Stimulated activated CD4-positive, alpha-beta T cell treated with anti-CD3 and anti-CD28 coated beads, Interleukin-2, amount 100 ng/mL, for 24 hours (primary cell): ENCODE measurements at places on chromosomes 7 and 10.

DNA sequence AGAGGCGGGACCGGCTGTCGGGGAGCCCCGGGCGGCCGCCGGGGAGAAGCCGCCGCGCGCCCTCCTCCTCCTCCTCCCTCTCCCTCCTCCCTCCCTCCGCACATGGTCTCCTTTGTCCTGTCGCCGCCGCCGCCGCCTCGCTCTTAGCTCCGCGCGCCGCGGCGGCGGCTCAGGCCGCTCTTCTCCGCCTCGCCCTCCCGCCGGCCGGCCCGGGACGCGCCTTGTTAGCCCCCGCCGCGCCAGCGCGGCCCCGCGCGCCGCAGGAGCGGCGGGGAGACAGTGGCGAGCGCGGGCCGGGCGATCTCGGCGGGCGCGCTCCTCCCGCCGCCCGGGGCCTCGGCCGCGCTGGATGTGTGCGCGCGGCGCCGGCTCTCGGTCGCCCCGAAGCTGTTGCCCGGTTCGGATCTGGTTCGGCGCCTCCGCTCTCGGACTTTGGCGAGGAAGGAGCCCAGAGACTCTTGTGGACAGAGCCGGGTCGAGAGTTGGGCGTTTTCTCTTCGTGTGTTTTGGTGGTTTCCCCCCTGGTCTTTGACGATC, 437.4 kb upstream of the GALNT17 start:
- peak; percentile 29 for DNase-seq

DNA sequence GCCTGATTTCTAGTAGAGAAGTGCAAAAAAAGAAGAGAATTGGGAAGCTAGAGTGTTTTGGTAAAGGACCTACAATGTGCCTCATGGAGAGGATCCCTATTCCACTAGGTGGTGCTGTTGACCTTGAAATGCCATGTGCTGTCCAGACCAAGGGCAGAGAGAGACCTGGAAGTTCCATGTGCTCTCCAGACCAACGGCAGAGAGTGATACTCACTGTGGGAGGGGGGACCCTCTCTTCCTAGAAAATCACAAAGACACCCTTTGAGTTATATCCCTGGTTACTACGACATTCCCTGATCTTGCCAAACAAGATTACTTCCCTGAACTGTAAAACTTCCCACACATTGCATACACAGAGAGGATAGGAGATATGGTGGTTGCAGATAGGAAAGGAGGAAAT, 212.7 kb upstream of the ZNF804B start:
- peak; percentile 4 for DNase-seq

DNA sequence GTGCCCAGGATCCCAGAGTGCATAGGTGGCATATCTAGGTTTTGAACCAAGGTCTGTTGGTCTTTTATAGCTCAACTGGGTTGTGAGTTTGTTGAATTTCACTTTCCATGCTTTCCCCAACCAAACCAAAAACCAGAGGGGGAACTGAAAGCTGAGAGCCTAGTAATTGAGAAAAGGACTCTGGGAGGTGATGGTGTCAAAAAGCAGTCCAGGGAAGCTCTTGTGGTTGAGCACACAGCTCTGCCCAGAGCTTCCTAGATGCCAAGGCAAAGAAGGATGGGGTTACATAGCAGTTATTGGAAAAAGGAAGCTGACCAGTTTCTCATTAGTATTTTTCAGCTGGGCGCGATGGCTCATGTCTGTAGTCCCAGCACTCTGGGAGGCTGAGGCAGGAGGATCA, 9.9 kb downstream of the POR start:
- DNase-seq, result no peak

GRCh38 chr10:96708456-96708855, 11.9 kb downstream of the PIK3AP1 start:
- no peak for DNase-seq

DNA sequence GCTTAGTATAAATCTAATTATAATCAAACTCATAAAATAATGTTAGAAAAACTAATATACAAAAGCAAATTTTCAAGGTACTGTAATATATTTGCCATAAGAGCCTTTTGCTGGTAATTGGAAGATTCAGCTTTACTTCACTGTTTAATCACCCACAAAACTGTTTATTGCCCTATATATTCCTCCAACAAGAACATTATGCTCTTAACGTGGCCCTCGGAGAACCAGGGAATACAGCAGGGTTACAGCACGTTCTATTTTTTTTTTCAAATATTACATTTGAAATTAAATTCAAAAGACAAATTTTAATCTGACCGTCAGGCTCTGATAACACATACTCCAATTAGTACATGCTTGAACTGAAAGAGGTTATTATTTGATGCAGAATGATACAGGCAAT, 336.3 kb upstream of the LRRN3 start:
- no peak for DNase-seq

GRCh38 chr7:129831424-129832058, 121.2 kb downstream of the UBE2H start:
- DNase-seq, result no peak

GRCh38 chr7:5586279-5586962, 162.8 kb upstream of the TNRC18 start:
- no peak for DNase-seq

- DNase-seq, result no peak
Observed at GRCh38 chr7:103387242-103387641, 39.8 kb downstream of the PSMC2 start.

DNA sequence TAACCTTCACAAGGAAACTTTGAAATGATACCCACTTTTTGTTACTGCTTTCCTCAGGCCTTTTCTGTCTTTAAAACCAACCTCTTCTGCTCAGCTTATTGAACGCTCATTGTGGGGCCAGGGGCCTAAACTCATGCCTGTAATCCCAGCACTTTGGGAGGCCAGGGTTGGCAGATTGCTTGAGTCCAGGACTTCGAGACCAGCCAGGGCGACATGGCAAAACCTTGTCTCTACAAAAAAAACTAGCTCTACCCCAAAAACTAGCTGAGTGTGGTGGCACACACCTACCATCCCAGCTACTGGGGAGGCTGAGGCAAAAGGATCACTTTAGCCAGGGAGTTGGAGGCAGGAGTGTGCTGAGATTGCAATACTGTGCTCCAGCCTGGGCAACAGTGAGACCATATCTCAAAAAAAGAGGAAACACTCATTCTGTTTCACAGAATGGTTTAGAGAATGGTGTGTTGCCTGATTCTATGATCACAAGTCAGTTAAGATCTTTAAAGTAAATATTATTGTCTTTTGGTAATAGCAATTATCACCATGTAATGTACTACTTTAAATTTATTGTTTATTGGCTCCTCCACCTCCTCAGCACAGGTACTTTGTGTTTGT, 51.1 kb downstream of the KCTD7 start:
- no peak for DNase-seq

DNA sequence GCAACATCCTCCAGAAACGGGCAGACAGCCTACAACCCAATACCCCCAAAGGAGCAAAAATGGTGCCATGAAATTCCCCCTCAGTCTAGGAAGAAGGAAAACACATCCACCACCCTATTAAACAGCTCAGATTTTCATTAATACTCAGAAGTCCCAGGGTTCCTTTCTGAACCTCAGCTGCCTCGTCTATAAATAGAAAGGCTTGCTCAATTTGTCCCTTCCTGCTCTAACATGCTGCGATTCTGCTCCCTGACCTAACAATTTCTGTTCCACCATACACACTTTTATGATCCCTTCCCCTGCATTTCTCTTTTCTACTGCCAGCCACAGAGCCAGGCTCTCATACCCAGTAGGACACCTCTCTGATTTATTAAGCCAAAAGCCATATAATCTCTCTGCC, 68.1 kb downstream of the MTERF1 start:
- DNase-seq, result no peak

GRCh38 chr10:47361293-47361692, 13.1 kb downstream of the RBP3 start:
- peak; percentile 58 for DNase-seq

GRCh38 chr7:111363099-111363498, 199.2 kb downstream of the IMMP2L start:
- DNase-seq, result no peak

DNA sequence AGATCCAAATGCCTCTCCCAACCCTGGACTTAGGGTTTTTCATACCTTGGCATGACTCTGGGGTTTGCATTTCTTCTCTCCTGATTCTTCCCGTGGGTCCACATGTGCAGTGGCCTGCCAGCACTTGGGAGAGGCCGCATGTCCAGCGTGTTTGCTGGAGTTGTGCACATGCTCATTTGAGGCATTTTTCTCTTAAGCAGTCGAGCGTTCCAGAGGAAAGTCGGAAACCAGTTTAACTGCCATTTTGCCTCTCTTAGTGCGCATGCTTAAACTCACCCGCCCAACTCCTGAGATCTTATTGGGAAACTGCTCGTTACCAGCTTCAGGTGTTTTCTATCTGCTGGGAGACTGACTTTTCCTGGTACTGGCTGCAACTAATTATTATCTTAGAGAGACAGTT, 888.4 kb upstream of the PHF14 start:
- no peak for DNase-seq

GRCh38 chr7:135335628-135336139, 102.0 kb downstream of the STRA8 start:
- DNase-seq, result peak; percentile 21

- DNase-seq, result no peak
Observed at GRCh38 chr7:8018961-8019360, 50.4 kb downstream of the GLCCI1 start.

DNA sequence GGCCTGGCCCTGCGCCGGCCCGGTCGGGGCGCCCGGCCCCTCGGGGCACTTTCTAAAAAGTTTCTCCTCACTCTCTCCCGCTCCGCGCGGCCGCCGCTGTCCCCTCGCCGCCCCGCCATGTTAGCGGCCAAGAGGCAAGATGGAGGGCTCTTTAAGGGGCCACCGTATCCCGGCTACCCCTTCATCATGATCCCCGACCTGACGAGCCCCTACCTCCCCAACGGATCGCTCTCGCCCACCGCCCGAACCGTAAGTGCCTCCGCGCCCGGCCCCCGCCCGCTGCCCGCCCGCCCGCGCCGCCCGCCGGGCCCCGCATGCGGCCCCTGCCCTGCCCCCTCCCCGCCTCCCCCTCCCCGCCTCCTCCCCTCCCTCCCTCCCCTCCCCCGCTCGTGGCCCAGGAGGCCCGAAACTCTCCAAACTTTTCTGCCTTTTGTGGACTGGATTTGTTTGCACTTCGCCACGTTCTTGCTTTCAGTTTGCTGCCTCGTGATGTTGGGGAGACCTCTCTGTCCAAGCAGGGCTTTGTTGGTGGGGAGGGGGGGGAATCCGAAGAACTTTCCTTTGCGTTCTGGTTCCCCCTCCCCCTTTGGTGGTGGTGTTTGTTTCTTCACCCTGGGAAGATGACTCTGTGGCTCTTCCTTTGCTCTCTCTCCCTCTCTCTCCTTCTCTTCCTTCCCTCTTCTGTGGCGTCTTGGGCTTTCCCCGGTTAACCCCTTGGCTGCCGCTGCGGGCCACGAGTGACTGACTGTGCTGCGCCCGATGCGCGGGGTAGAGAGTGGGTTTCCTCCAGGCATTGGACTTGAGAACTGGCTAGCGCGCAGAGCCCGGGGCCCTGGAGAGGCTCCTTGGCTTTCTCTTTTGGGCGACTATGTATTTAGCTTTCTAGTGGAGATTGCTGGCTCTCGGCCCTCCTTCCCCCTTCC, 1.6 kb downstream of the TCF7L2 start:
- DNase-seq, result peak; percentile 50

DNA sequence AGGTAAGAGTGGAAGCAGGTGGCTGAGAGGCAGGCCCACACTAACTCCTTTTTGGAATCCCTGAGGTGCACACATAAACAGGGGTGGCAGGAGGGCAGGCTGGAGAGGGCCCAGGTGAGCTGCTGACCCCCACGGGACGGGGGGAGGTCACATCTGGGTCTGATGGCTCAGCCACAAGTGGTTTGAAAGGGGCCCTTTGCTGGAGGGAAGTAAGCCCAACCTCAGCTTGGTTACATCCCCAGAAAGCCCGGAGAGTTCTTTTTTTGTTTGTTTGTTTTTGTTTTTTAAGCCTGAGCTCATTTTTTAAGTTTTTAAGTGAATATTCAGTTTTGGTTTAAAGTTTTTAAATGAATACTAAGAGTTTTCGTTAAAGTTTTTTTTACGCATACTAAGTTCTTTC, 72.8 kb upstream of the CUX1 start:
- no peak for DNase-seq

DNA sequence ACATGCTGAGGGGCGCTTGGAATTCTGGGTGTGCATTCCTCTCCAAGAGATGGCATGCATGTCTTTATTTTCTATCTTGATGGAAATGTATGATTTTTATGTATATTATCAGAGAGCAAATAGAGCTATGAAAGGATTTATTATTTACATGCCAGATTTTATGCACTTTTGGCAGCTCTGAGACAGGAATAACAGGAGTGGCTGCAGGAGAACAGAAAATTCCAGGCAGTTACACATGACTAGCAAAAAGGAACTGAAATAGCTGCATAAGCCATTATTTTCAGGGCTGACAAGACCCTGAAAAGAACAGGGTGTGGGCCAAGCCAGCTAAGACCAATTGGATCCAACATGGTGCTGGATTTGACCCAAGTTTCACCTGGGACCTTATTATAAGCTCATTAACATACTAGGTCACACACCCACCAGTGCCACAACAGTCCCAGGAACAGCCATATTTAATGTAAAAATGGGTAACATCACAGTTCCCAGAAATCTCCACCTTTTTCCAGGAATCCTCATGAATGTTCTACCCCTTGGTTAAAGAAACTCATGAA, 43.2 kb upstream of the ACSL5 start:
- DNase-seq, result no peak

- DNase-seq, result no peak
Observed at GRCh38 chr7:4025694-4026615, 656.1 kb upstream of the FOXK1 start.

DNA sequence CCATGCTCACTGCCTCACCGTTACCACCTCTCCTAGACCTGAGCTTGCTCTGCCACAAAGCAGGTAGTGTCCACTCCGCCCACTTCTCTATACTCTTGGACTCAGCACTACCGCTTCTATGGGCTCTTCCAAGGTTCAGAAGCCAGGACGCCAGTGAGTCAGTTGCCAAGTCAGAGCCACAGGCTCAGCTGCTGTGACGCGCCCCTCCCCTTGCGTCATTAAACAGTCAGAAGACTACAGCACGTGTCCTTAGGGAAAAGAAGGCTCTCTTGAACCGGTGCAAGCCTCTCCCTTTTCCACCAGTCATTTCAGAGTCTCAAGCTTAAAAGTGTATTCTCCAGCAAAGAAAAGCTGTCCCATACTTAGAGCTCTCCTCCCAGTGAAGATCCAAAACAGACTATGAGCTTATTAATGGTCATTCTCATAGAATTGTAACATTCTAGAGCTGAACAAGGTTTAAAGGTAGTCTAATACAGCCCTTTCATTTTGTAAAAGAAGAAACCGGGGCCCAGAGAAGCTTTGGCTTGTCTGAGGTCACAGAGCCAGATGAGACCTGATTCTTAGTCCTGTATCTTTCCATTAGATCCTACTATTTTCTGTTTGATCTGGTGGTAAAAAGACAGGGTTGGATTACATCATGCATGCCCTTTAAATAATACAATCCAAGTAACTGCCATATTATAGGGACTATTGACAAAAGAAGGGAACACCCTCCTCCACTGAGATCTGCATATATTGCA, 40.9 kb upstream of the MET start:
- DNase-seq, result no peak

GRCh38 chr10:129382401-129382800, 84.6 kb upstream of the MGMT start:
- DNase-seq, result no peak

DNA sequence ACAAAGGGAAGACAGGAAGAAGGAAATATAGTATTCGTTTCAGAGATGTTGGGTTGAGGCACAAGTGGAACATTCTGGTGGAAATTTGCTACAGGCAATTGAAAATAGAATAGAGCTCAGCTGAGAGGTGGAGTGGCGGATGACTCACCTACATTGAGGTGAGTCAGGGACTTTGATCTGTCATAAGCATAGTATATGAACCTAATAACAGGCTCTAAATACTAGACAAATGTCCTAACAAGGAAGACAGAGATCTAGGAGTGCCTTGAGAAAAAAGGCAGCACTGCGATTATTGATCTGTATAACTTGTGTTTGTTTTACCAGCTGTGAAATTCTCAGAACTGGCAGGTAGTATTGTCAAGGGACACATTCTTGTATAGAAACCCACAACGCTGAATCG, 907 bp upstream of the IFRD1 start:
- DNase-seq, result peak; percentile 44
